ENCODE measurements at places on chromosomes 5 and 9.

- no peak for DNase-seq
Measured at GRCh38 chr9:69745716-69746437, 13.9 kb downstream of the PTAR1 start.

- no peak for DNase-seq
Measured at GRCh38 chr9:129613520-129614175, 7.3 kb downstream of the C9orf50 start.

GRCh38 chr5:139091439-139092156 is 106.6 kb downstream of the SIL1 start:
- DNase-seq = no peak

DNA sequence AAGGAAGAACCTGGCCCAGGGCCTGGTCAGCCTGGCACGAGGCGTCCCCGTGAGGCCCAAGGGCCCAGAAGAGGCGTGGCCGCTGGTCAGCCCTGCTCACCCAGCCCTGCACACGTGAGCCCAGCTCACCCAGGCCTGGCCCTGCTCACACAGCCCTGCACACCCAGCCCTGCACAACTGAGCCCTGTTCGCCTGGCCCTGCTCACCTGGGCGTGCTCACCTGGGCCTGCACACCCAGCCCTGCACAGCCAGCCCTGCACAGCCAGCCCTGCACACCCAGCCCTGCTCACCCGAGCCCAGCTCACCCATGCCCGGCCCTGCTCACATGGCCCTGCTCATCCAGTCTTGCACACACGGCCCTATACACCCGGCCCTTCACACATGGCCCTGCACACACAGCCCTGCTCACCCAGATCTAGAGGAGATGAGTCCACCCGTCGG is 2.1 kb downstream of the ZDHHC11 start:
- DNase-seq = no peak

All from NCI-H187 (cell line).